ENCODE measurements at places on chromosomes 6 and 20. TPM values are rescaled to one million over a fixed set of nuclear protein-coding genes. Genes with fewer than 3 reads are reported as not detected.

MOG gene
- not detected for total RNA-seq

CLIC5 gene
- 1.7 TPM for total RNA-seq

ZBTB24 gene
- total RNA-seq: 10.6 TPM

CLPSL1 gene
- total RNA-seq: not detected

HINT3 gene
- 9.7 TPM for total RNA-seq

GTSF1L gene
- total RNA-seq: not detected

DUSP15 gene
- not detected for total RNA-seq

EYA2 gene
- total RNA-seq: not detected

ZNF334 gene
- 0.43 TPM for total RNA-seq

NOX3 gene
- not detected for total RNA-seq

NKAPL gene
- total RNA-seq: 0.31 TPM

TRIM10 gene
- not detected for total RNA-seq

GNMT gene
- total RNA-seq: 2.8 TPM

Data from natural killer cell (primary cell).